HAP-1 (cell line): ENCODE measurements at places on chromosomes 11 and 22.

GRCh38 chr22:41445129-41446056 lies 1.2 kb downstream of the TOB2 start:
- DNase-seq: peak; percentile 74

- no peak for DNase-seq
Measured at GRCh38 chr11:703506-703905, 2.5 kb upstream of the EPS8L2 start.

DNA sequence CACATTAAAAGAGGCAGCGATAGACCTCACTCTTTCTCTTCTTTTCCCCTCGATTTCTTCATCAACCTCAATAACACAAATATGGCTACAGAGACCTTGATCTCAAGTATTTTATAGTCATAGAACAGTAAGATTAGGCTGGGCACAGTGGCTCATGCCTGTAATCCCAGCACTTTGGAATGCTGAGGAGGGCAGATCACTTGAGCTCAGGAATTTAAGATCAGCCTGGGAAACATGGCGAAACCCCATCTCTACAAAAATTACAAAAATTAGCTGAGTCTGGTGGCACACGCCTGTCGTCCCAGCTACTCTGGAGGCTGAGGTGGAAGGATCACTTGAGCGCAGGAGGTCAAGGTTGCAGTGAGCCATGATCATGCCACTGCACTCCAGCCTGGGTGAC lies 14.6 kb downstream of the SLN start:
- no peak for DNase-seq

- DNase-seq: peak; percentile 57
Measured at GRCh38 chr11:10305964-10306918, 1.4 kb downstream of the ADM start.

GRCh38 chr11:1873048-1873812 lies 18.5 kb downstream of the PRR33 start:
- no peak for DNase-seq

DNA sequence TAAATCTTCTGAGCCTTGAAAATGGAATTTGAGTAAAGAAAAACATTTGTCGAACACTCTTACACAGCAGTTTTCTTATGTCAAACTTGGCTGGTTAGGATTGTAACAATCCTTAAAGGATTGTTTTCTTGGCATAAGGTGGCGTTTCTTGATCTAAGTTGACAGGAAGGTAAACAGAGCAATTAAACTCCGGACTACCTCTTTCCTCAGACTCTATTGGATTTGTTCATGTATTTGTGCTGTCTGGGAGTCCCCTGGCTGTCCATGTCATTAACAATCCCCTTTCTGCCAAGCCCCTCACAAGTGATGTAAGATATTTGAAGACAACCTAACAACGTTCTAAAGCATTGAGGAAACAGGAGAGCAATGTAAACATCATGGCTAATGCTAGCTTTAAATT lies 222.5 kb upstream of the SNX19 start:
- DNase-seq: no peak

- DNase-seq: no peak
Measured at GRCh38 chr22:40019100-40019499, 24.3 kb downstream of the FAM83F start.

DNA sequence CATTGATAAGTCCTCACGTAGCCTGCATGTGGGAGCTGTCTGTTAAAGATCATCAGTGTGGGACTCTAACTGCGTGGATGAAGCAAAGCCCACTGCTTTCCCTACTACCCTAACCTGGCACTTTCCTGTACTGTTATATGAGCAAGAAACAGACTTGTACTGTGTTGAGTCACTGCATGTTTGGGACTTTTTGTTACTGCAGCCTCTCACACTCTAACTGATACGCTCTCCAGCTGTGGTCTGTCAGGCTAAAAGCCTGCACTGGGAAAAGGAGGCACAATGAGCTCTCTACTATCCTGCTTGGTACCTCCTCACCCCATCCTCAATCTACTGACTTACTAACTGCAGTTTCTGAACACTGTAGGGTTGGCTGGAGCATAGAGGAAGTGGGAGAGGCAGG lies 93.7 kb upstream of the PLET1 start:
- no peak for DNase-seq

- DNase-seq: no peak
Measured at GRCh38 chr11:36090356-36091109, 146.7 kb downstream of the LDLRAD3 start.

GRCh38 chr11:111764621-111765020 lies 1.6 kb downstream of the PPP2R1B start:
- DNase-seq: no peak

- no peak for DNase-seq
Measured at GRCh38 chr11:78100676-78101472, 21.2 kb upstream of the NDUFC2 start.

DNA sequence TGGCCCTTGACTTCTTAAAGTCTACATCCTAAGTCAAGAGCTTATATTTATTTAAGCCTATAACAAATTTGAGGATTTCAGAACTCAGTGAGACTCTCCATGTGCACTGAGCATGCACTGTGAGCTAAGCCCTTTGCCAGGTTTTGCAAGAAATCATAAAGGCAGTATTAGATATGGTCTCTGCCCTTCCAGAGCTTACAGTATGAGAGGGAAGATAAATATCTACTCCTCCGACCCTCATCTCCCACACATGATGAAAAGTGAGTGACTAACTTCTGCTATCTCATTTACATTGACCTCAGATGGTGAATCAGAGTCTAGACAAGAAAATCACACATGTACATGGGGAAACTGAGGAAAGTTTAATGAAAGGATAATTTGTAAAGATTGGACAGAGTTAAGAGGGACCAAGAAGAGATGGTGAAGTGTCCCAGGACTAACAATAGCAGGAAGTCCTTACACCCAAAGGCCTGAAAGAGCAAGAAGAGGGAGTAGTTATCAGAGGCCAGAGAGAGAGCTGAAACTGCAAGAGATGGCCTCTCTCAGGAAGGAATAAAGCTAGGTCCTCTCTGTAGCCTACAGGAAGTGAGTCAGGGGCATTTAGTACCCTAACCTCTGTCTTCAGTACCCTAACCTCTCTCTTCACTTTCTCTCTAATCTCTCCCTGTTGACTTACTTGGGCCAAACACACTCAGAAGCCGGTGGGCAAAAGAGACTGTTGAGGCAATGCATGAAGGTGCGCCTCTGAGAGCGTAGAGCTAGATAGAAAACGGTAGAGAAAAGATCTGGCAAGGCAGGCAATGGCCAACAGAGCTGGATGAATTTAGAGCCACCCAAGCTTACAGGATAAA lies 23.0 kb upstream of the BLID start:
- no peak for DNase-seq

GRCh38 chr11:92225568-92226330 lies 1.1 kb downstream of the FAT3 start:
- no peak for DNase-seq

DNA sequence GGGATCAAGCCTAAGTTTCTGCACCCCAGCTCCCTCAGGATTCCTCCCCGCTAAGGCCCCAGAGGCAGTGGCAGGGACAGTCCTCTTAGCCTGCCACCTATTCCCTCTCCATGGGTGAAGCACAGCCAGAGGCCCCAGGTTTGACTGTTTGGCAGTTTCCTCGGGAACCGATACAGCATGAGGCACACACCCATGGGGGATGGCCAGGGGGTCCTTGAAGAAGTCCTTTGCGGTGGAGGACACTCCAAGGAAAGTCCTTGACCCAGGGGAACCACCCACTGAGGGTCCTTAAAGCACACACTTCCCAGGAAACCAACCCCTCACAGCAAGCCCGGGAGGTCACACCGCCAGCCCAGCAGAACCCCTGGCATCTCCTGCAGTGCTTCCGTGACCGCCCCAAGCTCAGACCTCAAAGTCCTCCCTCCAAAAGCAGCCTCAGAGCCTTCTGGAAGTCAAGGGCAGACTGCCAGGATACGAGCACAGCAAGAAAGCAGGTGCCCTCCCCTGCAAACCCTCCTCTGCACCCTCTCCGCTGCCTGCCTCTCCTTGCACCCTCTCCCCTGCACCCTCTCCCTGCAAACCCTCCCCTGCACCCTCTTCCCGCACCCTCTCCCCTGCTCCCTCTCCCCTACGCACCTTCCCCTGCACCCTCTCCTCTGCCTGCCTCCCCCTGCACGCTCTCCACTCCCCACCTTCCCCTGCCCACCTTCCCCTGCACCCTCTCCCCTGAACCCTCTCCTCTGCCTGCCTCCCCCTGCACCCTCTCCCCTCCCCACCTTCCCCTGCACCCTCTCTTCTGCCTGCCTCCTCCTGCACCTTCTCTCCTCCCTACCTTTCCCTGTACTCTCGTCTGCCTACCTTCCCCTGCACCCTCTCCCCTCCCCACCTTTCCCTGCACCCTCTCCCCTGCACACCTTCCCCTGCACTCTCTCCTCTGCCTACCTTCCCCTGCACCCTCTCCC lies 1.4 kb downstream of the SIGIRR start:
- DNase-seq: no peak

- DNase-seq: no peak
Measured at GRCh38 chr22:17779286-17780115, 5.2 kb upstream of the BID start.

GRCh38 chr11:127226380-127226779 lies 225.8 kb upstream of the KIRREL3 start:
- no peak for DNase-seq

DNA sequence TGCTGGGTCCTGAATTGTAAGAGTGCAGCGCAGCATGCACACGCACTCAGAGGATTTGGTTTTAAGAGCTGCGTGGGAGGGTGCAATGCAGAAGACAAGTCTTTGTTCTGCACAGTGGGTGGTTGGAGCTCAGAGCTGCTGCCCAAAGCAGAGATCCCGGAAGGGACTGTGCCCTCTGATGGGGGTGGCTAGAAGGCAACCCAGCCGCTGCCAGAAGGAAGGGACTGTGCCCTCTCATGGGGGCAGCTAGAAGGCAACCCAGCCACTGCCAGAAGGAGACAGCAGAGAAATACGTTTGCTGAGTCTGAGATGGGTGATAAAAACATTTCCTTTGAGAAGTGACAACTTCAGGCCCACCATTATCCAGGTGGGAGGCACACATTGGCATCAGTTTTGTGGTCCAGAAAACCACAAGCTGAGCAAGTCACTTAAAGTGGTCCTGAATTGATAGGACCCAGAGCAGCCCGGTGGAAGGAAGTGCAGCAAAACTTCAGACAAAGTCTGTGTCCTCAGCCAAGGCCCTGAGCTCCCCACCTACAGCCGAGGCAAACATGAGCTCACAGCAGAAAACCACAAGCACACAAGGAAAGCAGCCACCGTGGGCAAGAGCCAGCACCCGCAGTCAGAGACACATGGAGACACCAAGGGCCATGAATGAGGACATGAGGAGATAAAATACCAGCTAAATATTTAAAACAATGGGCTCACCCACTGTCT lies 4.3 kb downstream of the KRTAP5-6 start:
- DNase-seq: no peak

DNA sequence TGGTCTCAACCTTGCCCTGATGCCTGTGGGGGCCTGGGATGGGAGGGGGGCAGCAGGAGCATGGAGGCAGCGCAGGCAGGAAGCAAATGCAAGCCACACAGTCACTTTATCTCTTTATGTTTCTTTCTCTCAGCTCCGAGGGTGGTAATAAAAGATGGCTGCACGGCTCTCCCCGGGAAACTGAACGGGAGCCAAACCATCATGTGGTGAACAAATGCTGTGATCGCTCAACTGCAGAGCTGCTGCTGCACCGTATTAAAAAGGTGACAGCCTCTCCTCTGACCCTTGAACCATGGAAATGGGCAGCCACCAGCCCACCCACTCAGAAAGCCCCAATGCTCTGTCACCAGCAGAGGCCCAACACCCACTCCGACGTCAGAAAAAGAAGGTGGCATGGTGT lies 110.0 kb downstream of the TIMP3 start:
- DNase-seq: no peak

- DNase-seq: no peak
Measured at GRCh38 chr11:2661173-2662023, 38.4 kb downstream of the KCNQ1OT1 start.

DNA sequence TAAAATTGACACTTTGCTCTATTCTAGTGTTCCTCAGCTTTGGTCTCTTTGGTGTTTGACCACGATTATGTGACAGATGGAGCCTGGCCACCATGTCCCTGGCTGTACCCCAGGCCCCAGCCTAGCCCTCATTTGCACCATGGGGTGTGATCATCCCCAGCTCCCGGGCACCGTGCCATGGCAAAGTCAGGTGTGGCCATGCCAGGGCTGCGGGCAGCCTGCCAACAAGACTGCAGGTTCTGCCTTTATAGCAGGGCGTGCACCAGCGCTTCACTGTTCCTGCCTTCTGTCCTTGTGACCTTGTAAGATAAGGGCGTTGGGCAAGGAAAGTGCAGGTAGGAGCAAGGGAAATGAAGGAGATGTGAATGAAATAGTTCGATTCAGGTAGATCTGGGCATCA lies 22.4 kb upstream of the APOBEC3A start:
- DNase-seq: no peak

- DNase-seq: peak; percentile 33
Measured at GRCh38 chr11:63501236-63501635, 4.6 kb upstream of the LGALS12 start.

DNA sequence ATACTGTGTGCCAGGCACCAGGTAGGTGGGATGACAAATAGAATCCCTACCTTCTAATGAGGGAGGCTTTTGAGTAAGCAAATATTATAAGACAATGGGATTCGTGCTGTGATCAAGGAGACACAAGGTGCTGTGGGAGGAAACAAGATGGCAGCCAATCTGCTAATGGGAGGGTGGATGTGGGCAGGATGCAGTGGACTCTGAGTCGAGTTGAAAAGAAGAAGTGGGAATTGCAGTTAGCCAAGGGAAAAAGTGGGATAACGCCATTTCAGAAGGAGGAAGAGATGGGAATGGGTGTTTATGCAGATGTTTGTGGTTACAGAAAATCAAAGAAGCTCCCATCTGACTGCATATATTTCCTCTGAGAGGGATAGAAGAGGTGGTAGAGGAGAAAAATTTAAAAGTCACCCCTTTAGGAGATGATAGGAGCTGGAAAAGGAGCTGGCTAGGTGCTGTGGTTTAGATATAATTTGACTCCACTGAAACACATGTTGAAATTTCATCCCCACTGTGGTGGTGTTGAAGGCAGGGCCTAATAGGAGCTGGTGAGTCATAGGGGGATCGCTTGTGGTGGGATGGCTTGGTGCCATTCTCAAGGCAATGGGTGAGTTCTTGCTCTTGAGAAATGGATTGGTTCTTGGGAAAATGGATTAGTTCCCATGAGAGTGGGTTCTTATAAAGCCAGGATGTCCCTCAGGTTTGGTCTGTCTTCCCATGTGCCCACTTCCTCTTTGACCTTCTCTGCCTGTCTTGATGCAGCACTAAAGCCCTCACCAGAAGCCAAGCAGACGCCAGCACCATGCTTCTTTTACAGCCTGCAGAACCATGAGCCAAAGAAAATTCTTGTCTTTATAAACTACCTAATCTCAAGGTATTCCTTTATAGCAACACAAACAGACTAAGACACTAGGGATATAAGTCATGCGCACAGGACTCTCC lies 30.0 kb upstream of the POU2AF1 start:
- no peak for DNase-seq

DNA sequence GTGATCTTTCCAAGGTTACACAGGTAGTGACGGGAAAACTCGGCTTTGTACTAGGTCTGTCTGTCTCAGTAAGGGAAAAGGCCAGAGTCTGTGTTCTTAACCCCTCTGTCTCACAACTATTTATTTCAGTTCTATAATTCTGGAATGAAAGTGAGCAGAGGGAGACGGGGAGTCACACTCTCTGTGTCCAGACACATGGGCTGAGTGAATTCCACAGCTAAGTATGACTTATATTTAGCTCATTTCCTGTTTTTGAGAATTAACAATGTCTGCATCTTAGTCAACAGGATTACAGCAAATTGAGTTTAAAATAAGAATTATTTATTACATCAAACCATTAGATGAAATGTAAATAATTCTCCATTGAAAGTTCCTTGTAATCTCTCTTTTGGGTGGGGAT lies 62.5 kb upstream of the OR4B1 start:
- no peak for DNase-seq

GRCh38 chr11:1192741-1193325 lies 30.0 kb upstream of the MUC5B start:
- peak; percentile 1 for DNase-seq

GRCh38 chr11:121576531-121576930 lies 123.8 kb upstream of the SORL1-AS1 start:
- DNase-seq: no peak
